ENCODE measurements at places on chromosomes 1 and 21.

GRCh38 chr1:243267471-243267880 is 11.6 kb downstream of the SDCCAG8 start:
- no peak for DNase-seq

GRCh38 chr1:145947551-145947950 is 10.3 kb downstream of the LIX1L start:
- DNase-seq: no peak

DNA sequence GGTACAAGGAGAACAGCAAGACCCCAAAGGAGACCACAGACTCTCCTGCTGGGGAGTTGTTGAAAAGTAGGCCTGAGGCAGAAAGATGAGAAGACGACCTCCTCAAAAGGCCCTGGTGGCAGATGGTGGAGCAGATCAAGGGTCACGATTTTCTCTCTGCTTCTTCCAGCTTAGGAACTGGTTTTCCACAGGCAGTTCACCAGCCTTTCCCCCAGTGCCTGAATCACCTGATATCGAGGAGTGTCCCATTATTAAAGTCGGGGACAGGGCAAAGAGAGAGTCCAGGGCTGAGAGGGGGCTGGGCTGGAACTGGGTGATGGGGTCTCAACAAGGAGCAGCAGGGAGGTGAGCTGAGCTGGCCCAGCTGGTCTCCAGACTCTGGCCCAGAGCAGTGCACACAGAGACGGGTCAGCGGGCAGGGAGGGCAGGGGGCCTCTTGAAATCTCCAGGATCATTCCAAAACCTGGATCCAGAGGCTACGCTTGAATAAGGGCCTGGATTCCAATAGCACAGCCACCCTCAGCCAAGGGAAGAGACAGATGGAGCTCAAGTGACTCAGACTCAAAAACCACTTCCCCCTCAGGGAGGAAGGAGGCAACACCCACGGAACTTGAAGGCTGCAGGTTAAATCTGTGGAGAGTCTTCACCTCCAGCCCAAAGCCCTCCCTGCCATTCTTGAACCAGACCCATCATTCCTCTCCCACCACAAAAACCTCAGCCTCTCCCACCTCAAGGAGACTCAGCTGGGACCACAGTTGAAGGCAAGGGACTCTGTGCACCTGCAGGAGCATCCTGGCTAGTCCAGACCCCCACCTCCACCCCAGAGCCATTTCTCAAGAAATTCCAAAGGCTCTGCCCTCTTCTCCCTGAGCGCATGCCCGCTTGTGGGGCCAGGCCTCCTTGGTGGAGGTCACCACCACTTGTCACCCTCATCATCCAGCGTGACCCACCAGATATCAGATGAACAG is at the start of gene S100A5:
Gene S100A5 (minus strand): TSS at position 541 of the 968 bp plus-strand sequence. CDS start 743 bp downstream, outside the sequence.
- no peak for DNase-seq

- no peak for DNase-seq
These were observed 865 bp downstream of the ATP5IF1 start for GRCh38 chr1:28236656-28237322.

GRCh38 chr1:82560566-82560965 is 759.8 kb downstream of the ADGRL2 start:
- no peak for DNase-seq

GRCh38 chr21:42820616-42821465 is 58.5 kb downstream of the WDR4 start:
- DNase-seq: no peak

GRCh38 chr1:6827079-6827478 is 41.8 kb downstream of the CAMTA1 start:
- no peak for DNase-seq

- no peak for DNase-seq
These were observed 217.3 kb downstream of the PTPRU start for GRCh38 chr1:29453502-29454240.

DNA sequence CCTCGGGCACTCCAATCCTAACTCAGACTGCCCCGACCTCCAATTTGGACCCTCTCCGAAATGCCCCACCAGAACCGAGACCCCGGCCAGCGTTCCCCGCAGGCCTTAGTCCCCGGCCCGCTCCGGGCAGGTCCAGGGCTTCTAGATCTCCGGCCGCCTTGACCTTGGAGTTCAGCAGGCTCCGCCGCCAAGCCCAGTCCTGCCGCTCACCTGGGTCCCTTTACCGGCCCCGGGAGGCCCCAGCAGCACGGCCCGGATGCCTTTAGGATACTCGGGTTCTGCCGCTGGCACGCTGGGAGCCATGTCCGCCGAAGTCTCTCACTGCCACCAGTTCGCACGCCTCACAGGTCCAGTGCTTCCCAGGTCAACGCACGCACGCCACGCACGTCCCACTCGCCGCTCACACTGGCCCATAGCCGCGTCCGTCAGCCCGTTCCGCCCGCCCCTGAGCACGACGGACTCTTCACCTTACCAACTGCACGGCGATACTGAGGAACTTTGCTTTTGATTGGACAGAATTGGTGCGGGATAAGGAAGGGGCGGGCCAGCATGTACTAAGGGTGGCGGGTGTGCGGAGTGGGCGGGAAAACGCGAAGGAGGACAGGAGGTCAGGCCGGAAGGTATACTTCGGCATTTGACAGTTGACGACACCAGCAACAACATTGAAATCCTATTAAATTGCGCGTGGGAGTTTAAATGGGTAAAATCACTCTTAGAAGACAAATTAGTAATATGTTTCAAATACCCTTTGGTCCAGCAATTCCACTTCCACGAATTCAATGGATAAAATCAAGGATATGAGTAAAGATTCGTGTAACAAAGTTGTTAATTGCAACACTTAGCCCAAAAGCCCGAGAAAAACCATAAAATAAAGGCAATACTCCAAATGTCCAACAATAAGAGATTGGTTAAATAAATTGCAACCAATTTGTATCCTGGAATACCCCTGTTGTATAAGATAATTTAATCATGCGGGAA is at the start of gene AK2:
Gene AK2 (minus strand): TSS at position 358 of the 978 bp plus-strand sequence. CDS start 55 bp downstream, at position 303.
- DNase-seq: peak; percentile 70

GRCh38 chr1:93716941-93717368 is 35.3 kb upstream of the BCAR3 start:
- no peak for DNase-seq

DNA sequence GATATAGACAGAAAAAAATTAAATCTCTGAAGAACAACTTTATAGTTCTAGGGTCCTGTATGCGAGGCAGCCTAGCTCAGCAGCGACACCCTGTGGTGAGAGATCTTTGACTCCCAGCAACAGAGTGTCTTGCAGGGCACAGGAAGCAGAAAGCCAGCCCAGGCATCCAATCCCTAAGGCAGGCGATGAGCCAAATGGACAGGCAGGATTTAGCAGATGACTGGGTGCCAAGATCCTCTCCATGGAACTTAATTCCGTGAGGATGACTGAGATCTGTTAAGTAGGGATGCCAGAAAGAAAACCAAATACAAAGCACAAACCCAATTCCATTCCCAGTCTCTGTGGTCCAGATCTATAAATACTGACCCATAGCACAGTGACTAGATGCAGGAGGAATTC is 38.8 kb downstream of the HLCS start:
- peak; percentile 53 for DNase-seq

GRCh38 chr1:21673277-21673780 is 4.2 kb upstream of the RAP1GAP start:
- DNase-seq: no peak

- no peak for DNase-seq
These were observed 39.1 kb upstream of the CDC42BPA start for GRCh38 chr1:227357171-227357926.

DNA sequence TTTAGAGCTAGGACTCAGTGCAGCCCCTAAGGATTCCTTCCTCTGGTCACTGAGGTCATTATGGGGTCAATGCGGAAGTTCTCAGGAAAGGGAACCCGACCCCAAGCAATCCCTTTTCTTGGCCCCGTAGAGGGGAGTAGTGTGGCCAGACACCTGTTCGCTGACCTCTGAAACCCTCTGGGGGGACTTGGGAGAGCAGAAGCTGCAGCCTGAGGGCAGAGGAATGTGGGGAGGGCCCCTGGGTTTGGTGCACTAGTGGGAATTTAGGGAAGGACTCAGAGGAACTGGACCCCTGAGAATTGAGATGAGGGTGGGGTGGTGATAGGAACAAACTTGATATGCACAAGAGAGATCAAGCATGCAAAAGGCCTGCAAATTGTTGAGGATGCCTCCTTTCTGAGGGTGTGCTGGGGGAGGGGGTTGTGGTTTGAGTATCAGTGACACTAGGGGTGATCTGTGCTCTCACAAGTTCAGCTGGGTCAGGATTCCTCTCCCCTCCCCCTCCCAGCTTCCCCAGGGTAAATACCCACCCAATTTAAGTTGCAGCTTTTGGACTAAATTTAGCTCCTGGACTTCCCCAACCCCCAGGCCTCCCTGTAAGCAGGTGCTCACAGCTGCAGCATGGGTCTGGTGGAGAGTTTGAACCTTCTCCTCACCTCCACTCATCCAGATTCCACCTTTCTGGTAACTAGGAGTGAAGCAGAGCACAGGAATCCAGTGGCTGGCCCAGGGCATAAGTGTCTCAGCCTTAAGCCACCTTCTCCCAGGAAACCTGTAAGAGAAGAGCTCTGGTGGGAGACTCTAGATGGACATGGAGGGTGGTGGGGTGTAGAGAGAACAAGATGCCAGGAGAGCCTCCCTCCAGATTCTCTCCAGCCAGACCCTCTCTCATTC is 13.5 kb downstream of the ADAMTSL4 start:
- DNase-seq: no peak

- DNase-seq: no peak
These were observed 32.2 kb upstream of the AKT3 start for GRCh38 chr1:243882276-243882675.

GRCh38 chr1:228099331-228099732 is 3.8 kb downstream of the C1orf35 start:
- no peak for DNase-seq

- DNase-seq: no peak
These were observed 16.2 kb downstream of the AZIN2 start for GRCh38 chr1:33097137-33097611.

- no peak for DNase-seq
These were observed at the start of gene TRPM2 for GRCh38 chr21:44353191-44353970. Gene TRPM2, plus strand, starts transcription at chr21:44353621. Its CDS starts 80 bp downstream, at chr21:44353701.

GRCh38 chr1:22533244-22533895 is 29.9 kb upstream of the EPHA8 start:
- no peak for DNase-seq

DNA sequence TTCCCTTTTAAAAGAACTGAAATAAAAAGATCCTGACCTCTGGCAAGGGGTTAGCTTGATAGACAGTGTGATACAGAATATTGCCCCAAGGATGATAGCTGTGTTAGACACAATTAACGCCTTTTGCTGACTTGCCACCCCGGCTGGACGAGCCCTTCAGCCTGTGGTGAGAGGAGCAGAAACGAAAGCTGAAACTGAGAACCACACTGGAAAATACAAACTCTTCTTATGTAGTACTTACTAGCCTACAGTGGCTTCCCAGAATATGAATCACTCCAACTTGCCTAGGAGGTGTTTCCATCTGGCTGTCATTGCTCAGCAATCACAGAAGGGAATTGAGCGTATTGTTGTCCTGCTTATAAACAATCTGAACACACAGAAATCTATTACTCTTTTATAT is 22.9 kb downstream of the SAMSN1 start:
- DNase-seq: no peak

DNA sequence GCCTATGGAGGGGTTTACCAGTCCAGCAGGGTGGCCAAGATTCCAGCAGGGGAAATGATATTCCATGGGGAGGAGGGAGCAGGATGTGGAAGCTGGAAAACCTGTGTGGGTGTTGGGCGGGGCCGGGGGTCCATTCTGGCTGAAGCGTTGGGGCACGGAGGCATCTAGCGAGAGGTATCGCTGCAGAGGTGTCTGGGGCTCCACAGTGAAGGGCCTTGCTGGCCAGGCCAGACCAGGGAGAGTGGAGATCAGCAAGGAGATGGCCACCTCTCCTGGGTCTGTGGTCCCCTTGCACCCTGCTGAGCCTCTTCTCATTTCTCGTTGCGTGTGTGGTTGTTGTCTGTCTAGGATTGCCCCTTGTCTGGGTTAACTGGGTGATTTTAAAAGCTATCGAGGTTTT is 6.2 kb downstream of the COQ8A start:
- no peak for DNase-seq

DNA sequence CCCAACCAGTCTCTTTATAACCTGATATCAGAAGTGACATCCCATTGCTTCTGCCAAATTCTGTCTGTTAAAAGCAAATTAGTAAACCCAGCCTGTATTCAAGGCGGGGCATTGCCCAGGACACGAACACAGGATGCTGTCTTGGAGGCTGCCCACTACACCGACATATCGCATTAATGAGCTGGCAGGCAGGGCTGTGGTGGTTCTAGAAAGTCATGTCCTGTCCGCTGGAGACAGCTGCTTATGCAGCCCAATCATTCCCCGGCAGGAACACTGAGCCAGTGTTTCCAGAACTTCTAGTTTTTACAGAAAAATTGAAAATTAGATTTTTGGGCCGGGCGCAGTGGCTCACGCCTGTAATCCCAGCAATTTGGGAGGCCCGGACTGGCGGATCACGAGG is 19.3 kb downstream of the C1orf167 start:
- no peak for DNase-seq

DNA sequence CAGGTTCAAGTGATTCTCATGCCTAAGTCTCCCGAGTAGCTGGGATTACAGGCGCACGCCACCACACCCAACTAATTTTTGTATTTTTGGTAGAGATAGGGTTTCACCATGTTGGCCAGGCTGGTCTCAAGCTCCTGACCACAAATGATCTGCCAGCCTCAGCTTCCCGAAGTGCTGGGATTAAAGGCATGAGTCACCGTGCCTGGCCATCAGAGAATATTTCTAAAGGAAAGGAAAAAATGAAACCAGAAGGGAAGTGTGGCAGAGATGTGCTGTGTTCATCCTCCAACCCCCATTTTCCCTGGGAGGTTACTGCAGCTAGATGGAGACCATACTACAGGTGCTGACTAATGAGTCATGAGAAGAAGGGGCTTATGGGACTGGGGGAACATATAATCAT is 964.1 kb downstream of the TTLL7 start:
- no peak for DNase-seq

DNA sequence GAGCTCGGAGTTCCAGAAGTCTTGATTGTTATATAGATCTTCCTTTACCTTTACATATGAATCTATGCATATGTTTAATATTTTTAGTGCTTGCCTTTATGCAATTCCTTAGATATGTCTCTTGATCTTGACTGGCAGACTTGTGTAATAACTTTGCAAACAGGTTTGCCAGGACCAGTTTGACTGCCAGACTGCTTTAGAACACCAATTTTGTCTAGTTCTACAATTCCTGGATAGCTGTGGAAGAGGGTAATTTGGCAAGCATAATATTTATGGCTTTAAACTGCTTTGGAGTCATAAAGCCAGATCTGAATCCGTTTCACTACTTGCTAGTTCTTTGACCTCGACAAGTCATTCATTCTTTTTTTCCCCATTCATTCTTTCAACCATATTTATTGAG is 250.0 kb downstream of the FAF1 start:
- DNase-seq: no peak

All from stimulated activated CD8-positive, alpha-beta memory T cell treated with anti-CD3 and anti-CD28 coated beads, Interleukin-15, amount 100 ng/mL, for 1 hour (primary cell).